Stimulated activated naive CD4-positive, alpha-beta T cell (primary cell): ENCODE measurements at places on chromosomes 3 and 15.

DNA sequence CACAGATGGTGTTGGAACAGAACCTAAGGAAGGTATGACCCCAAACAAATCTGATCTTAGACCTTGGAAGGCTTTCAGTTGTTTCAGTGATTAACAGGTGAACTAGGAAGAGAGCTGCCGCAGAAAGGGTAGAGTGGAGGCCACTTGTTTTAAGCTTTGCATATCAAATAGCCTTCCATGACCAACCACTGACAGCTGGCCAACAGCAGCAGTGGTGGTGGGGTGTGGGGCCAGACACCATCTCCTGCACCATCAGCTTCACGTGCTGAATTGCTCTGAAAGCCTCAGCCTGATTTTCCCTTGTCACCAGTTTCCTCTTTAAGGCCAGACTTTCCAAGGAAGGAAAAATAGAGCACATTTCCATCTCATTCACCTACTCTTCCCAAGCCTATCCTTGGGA is 16.6 kb upstream of the OSBPL11 start:
- DNase-seq, result no peak

DNA sequence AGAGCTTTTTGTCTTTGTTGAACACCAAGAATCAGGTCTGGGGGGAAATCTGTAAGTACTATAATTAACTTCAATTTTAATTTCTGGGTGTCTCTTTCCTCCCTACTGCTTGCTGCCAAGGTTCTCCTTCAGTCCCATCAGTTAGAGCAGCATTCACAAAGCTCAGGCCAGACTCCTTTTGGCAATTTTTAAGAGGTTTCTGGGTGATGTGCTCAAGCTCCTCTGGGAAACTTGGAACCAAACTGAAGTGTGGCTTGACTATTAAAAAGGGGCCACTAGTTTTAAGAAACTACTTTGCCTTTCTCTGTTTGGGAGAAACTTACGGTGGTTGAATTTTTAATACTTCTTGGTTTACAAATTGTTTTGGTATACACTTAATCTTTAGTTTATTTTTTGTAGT is 227.7 kb upstream of the SOX2 start:
- DNase-seq, result no peak

DNA sequence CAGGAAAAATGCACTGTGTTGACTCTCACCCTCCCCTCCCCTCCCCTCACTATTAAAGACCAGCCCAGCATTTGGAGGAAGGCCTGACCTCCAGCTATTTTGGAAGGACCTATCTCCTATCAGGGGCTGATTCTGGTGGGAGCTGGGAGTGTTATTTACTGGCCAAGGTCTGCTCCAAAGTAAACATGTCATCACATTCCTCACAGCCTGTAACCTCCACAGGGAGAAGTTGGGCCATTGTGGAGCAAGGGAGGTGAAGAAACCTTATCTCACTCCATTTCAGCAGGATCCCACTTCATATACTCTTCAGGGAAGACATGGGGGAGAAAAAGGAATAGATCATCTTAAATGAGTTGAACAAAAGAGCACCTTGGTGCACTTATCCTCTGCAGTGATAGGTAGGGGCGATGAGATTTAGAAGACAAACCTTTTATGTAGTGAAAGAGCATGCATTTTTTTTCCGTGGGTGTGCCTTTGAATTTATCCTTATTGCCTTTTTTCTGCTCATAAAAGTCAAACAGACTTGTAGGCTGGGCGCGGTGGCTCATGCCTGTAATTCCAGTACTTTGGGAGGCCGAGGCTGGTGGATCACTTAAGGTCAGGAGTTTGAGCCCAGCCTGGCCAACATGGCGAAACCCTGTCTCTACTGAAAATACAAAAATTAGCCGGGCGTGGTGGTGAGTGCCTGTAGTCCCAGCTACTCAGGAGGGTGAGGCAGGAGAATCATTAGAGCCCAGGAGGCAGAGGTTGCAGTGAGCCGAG is 15.6 kb upstream of the FLNB start:
- DNase-seq, result no peak

- no peak for DNase-seq
These were observed 127.9 kb downstream of the DTWD1 start for GRCh38 chr15:49748791-49749190.

- peak; percentile 69 for DNase-seq
These were observed 2.5 kb upstream of the INAFM2 start for GRCh38 chr15:40320931-40321371.

DNA sequence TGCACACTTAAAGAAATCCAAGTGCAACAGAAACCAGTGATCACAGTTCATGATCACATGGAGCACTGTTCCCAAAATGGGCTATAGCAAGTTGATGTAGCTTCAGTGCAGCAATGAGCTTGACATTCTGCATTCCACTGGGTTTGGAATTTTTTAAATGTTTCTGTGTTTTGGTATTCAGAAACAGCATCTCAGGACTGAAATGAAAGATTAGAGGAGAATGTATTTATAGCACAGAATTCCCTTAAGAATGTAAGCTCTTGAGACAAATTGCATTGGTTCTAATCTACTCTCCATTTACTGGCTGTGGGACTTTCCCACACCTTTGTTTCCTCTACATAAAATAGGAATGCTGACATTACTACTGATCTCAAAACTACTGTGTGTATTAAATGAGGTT is 162.7 kb downstream of the FGF12 start:
- DNase-seq, result no peak

DNA sequence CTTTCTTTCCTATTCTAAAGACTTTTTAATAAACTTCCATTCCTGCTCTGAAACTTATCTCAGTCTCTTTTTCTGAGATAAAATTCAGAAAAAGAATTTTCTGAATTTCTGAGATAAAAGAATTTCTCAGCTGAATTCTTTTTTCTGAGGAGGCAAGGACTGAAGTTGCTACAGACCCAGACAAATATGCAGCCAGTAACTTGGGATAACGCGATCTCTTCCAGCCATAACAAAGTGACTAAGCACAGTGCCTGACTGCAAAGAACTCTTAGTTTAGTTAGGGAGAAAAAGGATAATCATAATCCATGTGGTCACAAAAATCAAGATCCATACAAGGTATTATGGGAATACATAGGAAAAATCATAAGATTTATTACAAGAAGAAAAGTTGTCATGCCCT is 222.0 kb upstream of the GAP43 start:
- no peak for DNase-seq

- no peak for DNase-seq
These were observed 137.0 kb upstream of the LIPC start for GRCh38 chr15:58294681-58295254.

DNA sequence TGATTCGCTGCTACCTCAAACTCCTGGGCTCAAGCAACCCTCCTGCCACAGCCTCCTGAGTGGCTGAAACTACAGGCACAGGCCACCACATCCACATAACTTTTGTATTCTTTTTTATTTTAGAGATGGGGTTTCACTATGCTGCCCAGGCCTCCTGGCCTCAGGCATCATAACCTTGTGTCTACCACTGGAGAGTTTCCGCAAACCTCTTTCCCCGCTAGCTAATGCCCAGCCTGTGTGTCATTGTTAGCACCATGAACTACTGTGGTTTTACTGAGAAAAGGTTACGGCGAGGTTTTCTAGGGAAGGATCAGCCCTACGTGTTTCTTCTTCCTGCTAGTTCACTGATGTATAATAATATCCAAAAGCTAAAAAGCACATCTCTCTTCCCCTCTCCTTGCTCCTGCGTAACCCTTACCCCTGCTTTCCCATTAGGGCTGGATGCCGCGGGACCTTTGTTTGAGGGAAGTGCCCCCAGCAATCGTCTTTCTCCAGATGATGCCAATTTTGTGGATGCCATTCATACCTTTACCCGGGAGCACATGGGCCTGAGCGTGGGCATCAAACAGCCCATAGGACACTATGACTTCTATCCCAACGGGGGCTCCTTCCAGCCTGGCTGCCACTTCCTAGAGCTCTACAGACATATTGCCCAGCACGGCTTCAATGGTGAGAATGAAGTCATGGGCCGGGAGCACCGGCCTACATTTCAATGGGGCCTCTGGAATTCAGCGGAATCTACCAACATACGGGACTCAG is 113.7 kb downstream of the LIPC start:
- DNase-seq, result no peak

DNA sequence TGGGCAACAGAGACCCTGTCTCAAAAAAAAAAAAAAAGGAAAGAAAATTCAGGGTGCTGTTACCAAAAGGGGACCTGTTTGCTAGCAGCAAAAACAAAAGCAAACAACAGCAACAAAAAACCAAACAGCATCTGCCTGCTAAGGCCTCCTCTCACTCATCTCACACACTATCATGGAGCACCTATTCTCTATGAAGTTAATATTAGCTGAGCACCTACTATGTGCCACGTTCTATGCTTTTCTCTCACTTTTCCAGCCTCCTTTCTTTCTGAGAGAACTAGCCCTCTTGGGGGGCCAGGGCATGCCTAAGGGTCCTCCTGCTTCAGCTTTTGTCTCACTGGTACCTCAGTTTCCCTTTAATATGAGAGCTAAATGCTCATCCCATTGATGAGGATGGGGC is 468 bp upstream of the GPR62 start:
- no peak for DNase-seq

- DNase-seq, result no peak
These were observed 31.3 kb downstream of the SHQ1 start for GRCh38 chr3:72816862-72817355.

DNA sequence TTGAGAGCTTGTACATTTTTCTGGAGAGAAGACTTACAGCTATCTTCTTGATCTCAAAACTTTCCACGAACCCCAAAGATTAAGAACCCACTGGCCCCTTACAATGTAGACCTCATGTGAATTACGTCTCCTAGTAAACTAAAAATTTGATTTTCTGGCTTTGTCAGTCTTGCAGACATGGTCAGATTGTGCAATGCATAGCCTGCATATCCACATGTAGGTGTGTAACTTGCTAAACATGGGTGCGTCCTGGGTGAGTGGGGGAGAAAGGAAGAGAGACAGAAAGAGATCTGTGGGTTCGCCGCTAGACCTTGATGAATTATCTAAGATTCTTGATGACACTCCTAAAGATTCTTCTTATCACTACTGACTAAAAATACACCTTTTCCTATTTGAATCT is 561.2 kb upstream of the MDFIC2 start:
- DNase-seq, result no peak

GRCh38 chr3:98326105-98326893 is 27.4 kb upstream of the OR5K4 start:
- DNase-seq, result no peak

DNA sequence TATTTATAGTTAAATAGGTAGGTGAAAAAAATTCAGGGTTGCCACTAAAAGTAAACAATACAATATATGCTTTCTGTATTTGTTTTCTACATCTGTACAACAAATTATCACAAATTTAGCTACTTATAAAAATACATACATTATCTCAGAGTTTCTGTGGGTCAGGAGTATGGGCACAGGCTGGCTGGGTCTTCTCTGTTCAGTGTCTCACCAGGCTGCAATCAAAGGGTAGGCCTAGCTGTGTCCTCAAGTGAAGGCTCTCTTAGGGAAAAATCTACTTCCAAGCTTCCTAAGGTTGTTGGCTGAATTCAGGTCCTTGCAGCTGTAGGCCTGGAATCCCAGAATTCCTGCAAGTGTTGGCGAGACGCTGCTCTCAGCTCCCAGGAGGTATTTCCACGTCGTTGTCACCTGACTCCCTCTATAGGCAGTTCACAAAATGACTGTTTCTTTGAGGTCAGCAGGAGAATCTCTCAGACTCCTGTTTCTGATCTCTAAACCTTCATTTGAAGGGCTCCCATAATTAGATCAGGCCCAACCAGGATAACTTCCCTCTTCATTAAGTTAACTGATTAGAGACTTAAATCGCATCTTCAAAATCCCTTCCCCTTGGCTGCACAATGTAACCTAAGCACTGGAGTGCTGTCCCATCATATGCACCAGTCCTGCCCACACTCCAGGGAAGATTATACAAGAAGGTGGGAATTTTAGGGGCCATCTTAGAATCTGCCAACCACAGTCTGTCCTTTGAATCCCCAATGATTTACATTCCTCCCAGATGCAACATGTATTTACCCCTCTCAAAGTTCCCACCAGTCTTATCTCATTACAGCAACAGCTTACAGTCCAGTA is 296.6 kb downstream of the SUCLG2 start:
- DNase-seq, result no peak

DNA sequence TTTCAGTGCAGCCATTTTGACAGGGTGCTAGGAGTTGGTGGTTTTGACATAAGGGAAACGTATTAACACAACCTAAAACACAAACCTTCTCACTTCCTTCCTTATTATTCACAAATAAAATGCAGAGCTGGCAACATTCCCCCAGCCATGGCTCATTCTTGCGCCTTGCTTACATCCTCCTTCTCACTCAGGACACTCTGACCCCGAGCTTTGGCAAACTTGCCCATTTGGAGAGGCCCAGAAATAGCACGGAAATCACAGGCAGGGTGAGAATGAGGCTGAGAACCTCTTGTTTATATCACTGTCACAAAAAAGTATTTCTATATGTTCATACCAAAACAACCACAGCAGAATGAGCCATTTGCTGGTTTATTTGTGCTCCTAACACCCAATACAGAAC is 244.3 kb downstream of the NTRK3 start:
- no peak for DNase-seq

GRCh38 chr3:157248590-157249422 is 88.9 kb upstream of the CCNL1 start:
- DNase-seq, result no peak

DNA sequence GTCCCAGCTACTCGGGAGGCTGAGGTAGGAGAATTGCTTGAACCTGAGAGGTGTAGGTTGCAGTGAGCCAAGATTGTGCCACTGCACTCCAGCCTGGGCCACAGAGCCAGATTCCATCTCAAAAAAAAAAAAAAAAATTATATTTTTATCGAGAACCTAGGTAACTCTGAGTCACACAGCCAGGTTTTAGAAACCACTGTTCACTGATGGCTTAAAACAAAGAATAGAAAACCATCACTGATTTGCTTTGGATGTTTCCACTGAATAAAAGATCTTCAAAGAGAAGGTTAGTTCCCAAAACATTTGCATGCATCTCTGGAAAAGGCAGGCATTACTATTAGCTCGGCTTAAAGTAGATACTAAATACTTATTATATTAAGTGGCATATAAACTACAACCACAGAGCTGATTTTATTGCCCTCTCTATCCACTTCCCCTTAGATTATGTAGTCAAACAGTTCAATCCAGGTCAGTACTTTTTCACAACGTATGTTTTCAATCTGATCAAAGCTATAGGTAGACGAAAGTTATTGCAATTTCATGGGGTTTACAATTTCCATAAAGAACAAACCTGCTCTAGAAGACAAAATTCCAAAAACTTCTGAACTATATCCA is 1.4 kb downstream of the B4GALT4 start:
- DNase-seq, result peak; percentile 33

GRCh38 chr3:124636101-124636862 is 94.0 kb upstream of the UMPS start:
- DNase-seq, result no peak
